NCI-H526 (cell line): ENCODE measurements at places on chromosomes 12 and 14.

- no peak for DNase-seq
Measured at GRCh38 chr12:29611906-29612305, 114.4 kb upstream of the OVCH1 start.

- DNase-seq = no peak
Measured at GRCh38 chr12:88225776-88226175, 83.7 kb downstream of the TMTC3 start.

DNA sequence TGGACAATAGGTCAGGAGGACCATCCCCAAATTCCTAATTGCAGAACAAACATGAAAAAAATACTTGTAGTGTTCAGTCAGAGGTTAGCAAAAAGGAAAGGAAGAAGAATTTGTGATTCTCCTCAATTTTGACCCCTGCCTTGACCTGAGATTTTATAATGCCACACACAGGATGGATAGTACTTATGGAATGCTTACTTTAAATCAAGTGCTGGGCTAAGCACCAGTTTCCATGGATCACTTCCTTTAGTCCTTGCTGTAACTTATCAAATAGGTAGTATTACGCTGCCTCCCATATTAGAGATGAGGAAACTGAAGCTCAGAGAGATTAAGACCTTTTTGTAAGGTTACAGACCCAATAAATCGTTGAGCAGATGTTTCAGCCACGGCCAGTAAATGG lies 81.2 kb upstream of the OVCH1 start:
- no peak for DNase-seq

DNA sequence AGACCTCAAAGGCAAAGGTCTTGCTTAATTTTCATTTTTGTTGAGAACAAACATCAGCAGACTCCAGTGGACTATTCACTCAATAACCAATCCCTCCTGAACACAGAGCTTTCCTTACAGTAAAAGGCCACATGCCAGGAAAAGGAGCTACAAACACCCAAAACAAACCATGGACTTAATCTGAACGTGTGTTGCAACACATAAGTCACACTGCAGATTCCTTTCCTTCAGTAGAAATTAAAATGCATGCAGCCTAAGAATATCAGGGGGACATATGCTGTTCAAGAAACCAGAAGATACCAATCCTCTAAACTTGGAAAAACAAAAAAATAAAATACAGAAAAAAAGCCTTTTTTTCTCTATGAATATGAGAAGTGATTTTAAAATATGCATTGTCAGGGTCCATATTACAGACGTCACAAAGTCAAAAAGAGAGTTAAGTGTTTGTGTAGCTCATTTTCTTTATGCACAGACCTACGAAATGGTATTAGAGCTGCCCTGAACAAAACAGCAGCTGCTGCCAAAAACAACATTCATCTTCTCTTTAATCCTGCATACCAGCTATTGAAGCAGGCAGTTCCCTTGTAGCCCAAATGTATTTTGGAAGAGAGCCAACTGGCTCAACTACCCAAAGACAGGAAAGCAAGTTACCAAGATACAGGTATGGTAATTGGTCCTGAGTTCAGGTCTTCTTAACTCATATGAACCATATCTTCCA lies 26.2 kb downstream of the KITLG start:
- DNase-seq = no peak

- DNase-seq = no peak
Measured at GRCh38 chr12:45290216-45290605, 74.3 kb downstream of the ANO6 start.

- no peak for DNase-seq
Measured at GRCh38 chr12:6553051-6553868, 2.6 kb downstream of the IFFO1 start.

- DNase-seq = no peak
Measured at GRCh38 chr12:67780580-67781084, 132.1 kb downstream of the DYRK2 start.

DNA sequence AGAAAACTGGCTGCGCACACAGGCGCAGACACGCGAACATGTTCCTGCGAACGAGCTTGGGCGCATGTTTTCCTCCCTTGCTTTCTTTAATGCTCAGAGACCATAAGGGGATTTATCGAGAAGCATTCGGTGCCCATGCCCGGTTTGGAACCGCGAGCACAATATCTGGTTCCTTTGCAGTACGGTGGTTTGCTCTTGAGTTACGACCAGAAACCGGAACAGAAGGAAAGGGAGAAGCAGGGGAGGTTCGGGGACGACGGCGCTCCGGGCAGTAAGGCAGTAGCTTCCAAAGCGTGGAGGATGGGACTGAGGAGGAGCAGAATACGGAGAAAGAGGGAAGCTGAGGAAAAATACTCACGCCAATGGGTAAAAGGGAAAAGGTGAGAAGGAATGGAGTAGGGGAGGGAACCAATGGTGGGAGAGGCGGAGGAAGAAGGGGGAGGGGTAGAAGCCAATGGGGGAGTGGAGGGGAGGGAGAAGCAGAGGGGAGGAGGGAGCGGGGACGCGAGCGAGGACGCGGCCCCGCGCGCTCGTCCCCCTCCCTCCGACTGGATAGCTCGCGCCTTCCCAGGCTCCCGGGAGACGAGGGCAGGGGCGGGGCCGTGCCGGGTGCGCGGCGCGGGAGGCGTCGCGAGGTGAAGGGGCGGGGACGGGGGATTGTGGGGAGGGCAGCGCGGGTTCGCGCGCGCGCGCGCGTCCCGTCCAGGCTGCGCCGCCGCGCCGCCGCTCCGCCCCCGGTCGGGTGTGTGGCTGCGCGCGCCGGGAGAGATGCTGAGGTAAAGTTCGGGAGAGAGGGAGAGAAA lies 625 bp upstream of the ARHGAP5 start:
- peak; percentile 98 for DNase-seq

DNA sequence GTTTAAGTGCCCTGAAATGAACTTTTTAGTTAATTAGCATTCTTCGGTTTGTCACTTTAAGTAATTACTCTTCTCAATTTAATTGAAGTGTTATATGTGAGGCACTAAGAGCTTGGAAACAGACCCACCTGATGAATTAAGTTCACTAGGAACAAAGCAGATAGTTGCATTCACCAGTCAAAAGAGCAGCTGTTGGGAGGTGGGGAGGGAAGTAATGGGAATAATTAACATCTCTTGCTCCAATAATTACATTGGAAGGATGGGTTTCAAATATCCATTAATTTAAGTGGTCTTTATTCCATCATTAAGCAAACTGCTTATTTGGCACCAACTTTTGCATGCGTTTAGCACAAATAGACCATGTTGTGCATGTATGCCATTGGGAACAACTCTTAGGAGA lies 667.2 kb downstream of the GALC start:
- DNase-seq = no peak

- DNase-seq = no peak
Measured at GRCh38 chr12:120110550-120111501, 5.7 kb downstream of the RAB35 start.

DNA sequence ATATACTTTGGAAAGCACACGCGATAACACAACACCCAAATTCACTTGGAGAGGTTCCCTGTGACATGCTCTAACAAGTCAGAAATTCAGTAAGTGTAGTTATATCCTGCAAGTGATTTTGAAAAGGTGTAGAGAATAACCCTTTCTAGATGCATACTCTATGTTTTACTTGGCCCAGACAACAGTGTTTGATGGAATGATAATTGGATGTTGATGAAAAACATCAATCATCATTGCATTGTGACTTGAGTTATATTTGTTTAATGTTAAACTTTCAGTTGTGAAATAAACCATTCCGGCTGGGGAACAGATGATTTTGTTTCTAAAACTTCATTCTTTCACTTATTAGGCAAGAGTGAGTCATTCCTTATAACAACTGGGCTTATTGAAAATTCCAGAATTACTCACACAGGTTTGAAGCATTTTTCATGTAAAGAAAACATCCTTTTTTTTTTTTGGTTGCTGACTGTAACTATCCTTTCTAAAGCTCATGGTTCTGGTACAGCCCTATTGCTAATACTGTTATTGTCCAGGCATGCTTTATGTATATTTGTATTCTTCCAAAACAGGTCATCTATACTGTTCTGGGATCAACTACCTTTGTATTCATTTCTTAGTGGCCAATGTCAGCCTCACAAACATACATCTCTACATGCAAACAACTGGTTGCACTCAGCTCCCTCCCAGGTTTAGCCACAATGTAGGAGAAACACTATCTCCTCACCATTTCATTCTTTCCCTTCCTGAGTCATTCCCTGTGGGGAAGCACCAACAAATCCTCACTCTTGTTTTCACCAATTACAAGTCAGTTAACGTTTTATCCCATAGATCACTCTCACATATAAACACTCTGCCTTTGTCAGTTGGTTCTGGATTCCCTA lies 121.2 kb upstream of the LRIG3 start:
- no peak for DNase-seq

GRCh38 chr14:90788031-90788430 lies 28.2 kb downstream of the TTC7B start:
- no peak for DNase-seq

DNA sequence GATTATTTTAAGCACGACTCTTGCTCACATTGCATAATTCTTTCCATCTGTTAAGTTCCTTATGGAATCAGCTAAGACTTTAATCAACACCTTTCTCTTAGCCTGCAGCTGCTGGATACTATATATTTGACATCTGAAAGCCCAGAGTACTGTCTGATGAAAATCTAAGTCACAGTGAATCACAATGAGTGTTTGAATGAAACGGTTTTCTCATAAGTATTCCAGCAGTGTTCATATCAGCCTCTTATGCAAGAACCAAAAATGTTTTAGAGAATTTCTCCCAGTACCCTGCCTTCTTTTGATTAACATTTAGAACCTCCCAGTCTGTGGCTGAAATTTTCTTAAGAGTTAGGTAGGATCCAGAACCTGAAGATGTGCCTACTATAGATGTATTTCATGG lies 55.6 kb downstream of the FRMD6 start:
- DNase-seq = no peak

DNA sequence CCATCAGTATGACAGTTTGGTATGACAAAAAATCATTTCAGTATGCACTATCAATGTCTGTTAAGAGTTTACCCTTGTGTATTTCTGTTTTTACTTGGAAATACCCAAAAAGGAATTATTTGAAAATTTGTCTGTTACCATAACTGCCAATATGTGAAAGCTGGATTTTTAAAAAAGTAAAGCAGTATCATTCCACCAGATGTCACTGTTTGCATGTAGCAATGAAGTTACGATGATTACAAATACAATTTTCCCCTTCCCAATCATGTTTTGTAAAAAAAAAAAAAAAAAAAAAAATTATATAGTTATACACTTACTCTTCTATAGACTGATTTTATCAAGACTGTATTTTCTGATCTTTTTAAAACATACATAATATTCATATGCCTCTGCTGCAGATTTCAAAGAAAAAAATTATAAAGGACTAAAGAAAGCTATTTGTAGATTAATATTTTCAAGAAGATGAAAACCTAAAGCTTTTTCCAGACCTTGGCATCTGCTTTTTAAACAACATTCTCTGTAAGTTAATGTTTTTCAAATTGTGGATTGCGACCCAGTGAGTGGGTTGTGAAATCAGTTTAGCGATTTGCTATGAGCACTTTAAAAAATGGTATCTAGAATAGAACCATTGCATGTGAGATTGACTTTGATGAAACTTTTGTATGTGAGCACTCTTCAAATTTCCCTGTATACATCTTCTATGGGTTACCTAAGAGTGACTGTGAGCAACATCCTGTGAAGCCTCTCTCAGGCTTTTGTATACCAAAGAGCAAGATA lies 114.2 kb downstream of the TTC6 start:
- peak; percentile 61 for DNase-seq

DNA sequence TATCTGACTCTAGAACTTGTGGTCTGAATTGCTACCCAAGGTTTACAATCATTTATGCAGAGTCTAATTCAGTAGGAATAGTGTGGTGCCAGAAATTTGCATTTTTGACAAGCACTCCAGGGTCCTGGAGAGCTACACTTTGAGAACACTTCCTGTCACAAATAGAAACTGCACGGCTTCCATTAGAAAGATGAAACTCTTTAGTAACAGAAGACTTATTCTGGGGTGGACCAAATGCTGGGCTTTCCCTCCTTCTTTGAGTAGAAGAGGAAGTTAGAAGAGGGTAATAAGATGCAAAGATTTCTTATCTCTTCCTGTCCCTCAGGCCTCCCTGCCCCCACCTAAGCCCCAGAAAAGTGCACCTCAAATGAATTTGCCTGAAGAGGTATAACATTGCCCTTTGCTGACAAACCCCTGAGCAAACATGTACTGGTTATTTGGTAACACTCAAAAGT lies 28.4 kb downstream of the DGLUCY start:
- DNase-seq = no peak

- no peak for DNase-seq
Measured at GRCh38 chr12:48156652-48157017, 680 bp downstream of the ASB8 start.

GRCh38 chr14:65661865-65662264 lies 249.3 kb downstream of the FUT8 start:
- DNase-seq = no peak

- DNase-seq = no peak
Measured at GRCh38 chr14:24607635-24608514, 1.6 kb downstream of the GZMH start.

DNA sequence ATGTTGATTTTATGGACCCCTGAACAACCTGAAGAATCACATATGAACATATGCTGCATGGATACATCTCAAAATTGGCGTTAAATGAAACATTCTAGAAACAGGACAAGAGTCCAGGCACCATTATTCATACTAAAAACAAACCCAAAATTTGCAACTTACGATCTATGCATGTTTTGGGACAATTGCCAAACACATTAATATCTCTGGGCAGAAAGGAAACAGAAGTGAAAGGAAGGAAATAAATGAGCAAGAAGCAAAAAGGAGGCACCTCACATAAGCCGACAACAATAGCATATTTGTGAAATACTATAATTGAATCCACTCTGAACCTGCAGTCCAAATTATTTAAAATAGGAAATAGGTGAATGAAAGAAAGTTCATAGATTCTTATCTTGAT lies 1505.3 kb downstream of the AACS start:
- no peak for DNase-seq

GRCh38 chr12:59374783-59375182 lies 221.0 kb upstream of the SLC16A7 start:
- DNase-seq = no peak

- no peak for DNase-seq
Measured at GRCh38 chr14:59147007-59147406, 41.5 kb upstream of the DAAM1 start.

GRCh38 chr14:78324353-78324752 lies 154.2 kb downstream of the NRXN3 start:
- no peak for DNase-seq

DNA sequence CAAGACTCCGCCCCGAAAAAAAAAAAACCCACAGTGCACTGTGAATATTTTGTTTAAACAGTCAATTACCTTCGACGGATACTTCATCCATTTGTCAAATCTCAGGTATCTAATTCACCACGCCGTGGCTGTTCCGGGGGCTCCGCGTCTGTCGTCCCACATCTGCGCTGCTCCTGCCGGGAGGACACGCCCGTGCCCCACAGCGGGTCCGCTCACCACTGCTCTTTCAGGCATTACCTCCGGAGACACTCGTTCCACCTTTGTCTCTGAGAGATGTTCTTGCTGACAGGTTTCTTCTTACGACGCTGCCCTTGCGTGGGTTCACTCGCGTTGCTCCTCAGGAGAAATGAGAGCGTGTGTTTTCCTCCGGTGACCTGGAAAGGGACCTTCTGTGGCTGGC lies 46.9 kb upstream of the FBRSL1 start:
- no peak for DNase-seq

- no peak for DNase-seq
Measured at GRCh38 chr14:75234173-75235115, 44.2 kb upstream of the FOS start.
